ENCODE measurements at places on chromosomes 4 and X.
A peak's percentile ranks its signal among the peaks of the same experiment; 100 is the strongest.

DNA sequence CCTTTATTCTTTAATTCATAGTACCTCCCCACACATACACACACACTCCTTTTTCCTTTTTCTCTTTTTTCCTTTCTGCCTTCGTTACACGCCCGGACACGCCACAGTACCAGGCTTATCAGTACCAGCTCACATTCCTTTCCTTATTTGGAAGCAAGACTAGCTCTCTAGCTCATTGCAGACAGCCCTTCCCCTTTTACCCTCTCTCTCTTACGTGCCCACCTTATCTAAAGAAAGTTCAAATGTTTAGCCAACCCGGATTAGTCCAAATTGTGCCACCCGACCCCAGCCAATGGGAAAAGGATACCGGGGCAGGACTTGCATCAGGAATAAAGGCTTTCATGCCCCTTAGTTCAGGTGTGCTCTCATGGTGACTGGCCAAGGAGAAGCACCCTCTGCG lies 194.7 kb upstream of the VCX3A start:
- DNase-seq = peak; percentile 1

DNA sequence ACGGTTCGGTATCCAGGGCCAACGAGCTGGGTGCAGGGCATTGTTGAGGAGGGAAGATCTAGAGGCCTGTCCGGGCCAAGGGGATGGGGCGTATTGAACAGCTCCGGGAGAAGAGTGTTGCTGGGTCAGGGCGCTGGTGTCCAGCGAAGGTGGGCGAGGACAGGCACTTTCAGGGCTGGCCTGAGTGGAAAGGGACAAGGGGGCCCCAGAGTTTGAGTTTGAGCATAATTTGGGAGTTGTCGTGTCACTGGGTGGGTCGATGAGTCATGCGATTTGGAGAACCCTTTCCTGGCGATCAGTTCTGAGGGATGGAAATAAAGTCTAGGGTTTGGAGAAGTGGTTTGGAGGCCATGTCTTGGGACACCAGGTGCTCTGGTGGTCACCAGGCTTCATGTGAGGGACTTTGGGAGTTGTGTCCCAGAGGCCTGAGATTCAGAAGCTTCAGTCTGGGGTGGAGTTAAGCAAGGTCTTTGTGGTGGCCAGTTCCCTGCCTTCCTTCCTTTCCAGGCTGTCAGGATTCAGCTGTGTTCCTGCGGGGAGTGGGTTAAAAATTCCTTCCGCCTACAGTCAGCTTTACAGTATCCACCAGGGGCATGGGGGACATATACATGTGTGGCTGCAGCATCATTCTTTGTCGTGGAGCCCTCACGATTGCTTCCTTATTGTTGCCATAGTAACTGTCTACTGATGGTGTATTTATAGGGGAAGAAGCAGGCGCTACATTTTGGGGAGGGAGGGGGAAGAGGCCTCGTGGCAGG lies 504 bp downstream of the PRRG3 start:
- no peak for DNase-seq

DNA sequence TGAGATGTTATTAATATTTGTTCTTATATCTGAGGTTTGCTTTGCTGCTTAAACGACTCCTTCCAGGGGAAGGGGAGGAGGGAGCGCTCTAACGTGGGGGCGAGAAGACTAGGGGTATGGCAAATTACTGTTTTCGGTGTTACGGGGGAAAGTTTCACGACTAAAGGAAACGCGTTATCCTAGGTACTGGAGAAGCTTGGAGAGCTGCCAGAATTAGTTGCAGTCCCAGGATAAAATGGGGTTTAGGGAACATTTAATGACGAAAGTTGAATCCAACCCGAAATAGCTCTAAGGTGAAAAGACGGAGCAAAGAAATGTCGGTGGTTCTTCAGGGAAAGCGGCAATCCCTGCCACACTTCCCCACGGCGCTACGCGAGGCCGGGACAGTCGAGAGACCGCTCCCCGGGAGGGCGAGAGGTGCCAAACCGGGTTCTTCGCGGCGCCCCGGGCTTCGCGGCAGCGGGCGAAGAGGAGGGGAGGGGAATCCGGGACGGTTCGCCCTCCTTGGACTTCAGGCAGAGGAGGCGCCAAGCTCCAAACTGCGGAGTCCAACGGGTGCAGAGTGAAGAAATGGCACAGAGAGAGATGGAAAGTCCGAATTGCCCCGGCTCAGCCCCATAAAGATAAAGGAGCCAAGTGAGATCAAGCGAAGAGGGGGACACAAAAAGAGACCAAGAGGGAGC lies 724 bp downstream of the THOC2 start:
- no peak for DNase-seq

DNA sequence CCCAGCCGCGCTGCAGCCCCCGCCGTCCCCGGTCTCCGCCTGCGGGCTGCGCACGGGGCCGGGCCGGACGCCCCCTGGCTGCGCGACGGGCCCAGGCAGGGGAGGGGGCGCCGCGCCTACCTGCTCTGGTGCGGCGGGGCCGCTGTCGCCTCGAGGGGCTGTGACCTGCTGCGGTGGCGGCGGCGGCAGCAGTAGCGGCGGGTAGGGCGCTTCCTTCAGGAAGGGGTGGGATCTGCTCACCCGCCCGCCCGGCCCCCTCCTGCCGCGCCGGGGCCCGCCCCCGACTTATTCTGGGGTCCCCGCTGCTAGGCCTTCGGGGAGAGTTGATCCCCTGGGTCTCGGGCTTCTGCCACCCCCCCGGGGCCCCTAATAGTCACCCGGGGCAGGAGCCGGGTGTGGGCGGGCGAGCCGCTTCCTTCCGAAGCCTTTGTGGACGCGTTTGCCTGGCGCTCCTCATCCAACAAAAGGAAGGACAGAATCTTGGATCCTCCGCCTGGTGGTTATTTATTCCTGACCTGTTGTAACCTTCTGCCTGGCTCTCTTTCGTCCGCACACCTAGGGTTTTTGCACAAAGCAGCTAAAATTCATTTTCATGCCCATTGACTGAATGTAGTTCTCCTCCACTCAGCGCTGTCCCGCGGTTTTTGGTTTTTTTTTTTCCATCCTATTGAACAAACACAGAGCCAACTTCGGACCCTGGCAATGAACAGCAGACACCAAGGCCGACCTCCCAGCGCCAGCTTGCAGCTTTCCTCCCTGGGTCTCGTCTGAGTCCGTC lies at the start of gene TMEM150C:
TMEM150C (minus strand) TSS at position 203 of the 778 bp plus-strand sequence. CDS start 57,331 bp downstream, outside the sequence.
- DNase-seq = peak; percentile 24

- peak; percentile 66 for DNase-seq
These were observed 1.0 kb downstream of the PDE5A start for GRCh38 chr4:119627267-119628255.

DNA sequence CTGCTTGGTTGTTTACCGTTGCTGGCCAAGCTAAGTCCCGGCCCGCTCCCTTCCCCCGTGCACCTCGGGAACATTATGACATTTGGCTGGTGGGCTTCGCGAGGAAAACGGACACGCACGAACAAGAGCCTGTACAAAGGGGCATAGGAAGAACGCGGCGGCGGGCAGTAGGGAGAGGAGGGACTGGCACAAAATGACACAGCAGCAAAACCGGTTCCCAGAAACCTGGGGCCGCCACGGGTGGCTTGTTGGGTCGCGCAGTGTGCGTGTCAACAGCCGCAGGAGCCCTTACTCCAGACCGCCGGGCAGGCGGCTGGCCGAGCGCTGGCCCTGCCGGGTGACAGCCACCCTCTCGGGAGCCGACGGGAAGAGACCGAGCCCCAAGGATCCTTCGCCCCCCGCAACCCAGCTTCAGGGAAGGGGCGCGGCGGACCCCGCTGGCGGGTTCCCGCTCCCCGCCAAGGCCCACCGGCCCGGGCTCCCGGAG lies 1.6 kb upstream of the LIN54 start:
- no peak for DNase-seq
